ENCODE measurements at places on chromosomes 12 and 14. TPM values are rescaled to one million over a fixed set of nuclear protein-coding genes. Genes with fewer than 3 reads are reported as not detected.

DNA sequence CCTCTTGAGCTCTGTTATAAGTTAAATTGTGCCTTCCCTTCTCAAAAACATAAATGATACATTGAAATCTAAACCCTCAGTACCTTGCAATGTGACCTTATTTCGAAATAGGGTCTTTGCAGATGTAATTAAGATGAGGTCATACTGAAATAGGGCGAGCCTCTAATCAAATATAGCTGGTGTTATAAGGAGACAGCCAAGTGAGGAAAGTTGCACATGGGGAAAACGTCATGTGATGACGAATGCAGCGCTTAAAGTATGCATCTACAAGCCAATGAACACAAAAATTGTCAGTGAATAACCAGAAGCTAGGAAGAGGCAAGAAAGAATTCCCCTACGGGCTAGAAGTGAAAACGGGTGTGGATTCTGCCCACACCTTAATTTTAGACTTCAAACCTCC, 305.2 kb upstream of the FOXG1 start:
- DNase-seq: no peak

DNA sequence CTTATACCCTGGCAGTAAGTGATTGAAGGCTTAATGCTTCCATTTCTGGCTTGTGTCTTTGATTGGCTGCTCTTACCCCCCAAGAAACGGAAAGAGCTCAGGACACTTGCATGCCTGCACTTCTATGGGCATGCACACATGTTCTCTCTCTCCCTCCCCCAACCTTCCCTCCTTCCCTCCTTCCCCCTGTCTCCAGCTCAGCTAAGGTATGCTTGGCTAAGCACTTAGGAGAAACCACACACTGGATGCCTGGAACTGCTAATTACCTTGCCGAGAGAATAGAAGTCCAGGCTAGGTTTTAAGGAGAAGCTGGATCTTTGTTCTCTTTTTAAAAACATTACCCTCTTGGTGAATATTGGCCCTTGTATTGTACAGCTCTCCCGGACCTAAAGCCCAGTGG, 1072.8 kb upstream of the TMEM132C start:
- no peak for DNase-seq

GRCh38 chr12:12091977-12092663, 21.4 kb downstream of the BCL2L14 start:
- no peak for DNase-seq

- DNase-seq: no peak
Observed at GRCh38 chr14:38291681-38292467, 36.0 kb upstream of the CLEC14A start.

Gene SIVA1
- 103 TPM for polyA plus RNA-seq

DNA sequence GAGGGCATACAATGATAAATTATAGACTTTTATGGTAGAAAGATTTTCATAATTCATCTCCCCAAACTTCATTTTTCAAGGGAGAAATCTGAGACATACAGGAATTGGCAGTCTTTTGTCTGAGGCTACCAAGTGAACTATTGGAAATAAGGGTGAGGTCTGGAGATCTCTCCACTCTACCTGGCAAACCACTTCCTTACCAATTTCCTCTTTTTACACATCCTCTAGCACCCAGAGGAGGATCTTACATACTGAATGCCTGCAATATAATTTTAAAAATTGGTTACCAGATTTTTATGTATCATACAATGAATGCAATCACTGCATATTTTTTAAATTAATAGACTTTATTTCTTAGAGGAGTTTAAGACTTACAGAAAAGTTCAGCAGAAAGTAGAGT, 6.6 kb downstream of the PDE6H start:
- DNase-seq: no peak

DNA sequence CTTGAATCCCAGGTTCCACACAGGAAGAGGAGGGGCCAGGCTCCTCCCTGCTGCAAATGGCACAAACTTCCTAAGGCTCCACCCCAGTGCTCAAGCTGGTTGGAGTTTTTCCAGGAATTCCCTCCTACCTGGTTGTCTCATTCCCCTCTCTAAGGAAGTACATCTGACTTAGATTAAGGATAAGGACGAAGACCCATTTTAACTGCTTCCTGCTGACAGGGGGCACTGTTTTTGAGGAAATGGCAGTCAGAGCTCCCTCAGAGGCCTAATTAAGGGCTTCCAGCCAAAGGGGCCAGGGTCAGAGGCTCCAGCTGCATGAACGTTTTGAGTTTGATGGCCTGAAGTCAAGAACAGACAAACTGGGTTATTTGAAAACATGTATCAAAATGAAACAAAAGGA, 1084.7 kb downstream of the SLC6A15 start:
- no peak for DNase-seq
